ENCODE measurements at places on chromosomes 13 and 19. TPM values are rescaled to one million over a fixed set of nuclear protein-coding genes. Genes with fewer than 3 reads are reported as not detected.

- no peak overlapping the region for H3K27ac ChIP-seq
Observed at GRCh38 chr19:55189403-55189835, 9.3 kb upstream of the SYT5 start.

The HPN gene
- 0.20 TPM for total RNA-seq

GRCh38 chr13:50599046-50599445, 244.4 kb downstream of the DLEU7 start:
- DNase-seq, result no peak
- no peak overlapping the region for H3K27ac ChIP-seq
- H3K4me1 ChIP-seq, result peaks cover 7% of the 10 kb centered on the region

GRCh38 chr19:28372576-28373247, 840.2 kb downstream of the UQCRFS1 start:
- no peak overlapping the region for H3K4me3 ChIP-seq
- no peaks in the 10 kb centered on the region for H3K36me3 ChIP-seq

DNA sequence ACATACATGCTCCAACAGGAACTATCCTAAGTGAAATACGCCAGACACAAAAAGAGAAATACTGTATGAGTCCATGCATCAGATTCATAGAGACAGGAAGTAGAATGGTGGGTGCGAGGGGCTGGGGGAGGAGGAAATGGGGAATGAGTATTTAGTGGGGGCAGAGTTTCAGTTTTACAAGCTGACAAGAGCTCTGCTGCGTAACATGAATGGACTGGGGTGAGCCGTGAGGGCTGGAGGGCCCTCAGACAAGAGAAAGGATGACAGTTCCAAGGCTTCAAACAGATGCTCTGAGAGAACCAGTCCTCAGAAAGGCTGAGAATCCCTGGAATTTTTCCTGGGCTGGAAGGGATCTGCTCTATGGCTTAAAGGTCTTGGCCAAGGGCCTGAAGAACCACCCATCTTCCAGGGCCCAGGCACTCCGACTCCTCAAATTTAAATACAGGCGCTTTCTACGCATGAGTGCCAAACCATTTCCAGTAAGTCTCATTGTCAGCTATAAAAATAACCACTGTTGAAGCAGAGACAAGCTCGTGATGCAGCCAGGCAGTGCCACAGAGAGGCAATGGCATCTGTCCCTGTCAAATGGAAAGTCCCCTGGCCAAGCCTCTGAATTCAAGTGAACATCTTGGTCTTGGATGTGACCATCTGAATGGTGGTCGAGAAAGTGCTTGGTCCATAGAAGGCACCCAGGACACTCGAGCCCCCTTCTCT, 17.5 kb downstream of the KLF2 start:
- H3K27ac ChIP-seq, result no peak overlapping the region
- H3K4me3 ChIP-seq, result no peak overlapping the region
- peaks cover 10% of the 10 kb centered on the region for H3K4me1 ChIP-seq
- peaks cover 12% of the 10 kb centered on the region for H3K27me3 ChIP-seq

The ZNF222 gene
- 2.8 TPM for total RNA-seq

DNA sequence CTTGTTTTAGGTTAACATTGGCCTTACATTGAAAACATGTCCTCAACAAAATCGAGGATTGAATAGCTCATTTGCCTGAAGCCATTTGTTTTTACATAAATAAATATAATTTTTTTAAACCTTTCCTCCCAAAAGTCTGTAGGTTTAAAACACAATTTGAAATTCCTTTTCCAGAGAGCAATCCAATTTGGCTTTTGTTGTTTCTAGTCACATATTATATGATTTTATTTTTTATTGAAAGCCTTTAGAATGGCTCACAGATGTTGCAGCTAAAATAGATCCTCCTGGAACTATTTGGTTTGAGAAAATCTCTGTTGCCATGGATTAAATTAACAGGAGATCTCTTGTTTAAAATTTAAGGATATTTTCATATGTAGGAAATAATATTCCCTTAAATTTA, 512.6 kb downstream of the KLF5 start:
- H3K36me3 ChIP-seq, result no peaks in the 10 kb centered on the region
- H3K4me3 ChIP-seq, result no peak overlapping the region
- no peaks in the 10 kb centered on the region for H3K4me1 ChIP-seq
- no peaks in the 10 kb centered on the region for H3K27me3 ChIP-seq

Data from K562 (cell line).